Effector CD4-positive, alpha-beta T cell (primary cell): ENCODE measurements at places on chromosomes 7 and 10.

- no peak for DNase-seq
Observed at GRCh38 chr7:93509303-93509702, 65.2 kb downstream of the CALCR start.

DNA sequence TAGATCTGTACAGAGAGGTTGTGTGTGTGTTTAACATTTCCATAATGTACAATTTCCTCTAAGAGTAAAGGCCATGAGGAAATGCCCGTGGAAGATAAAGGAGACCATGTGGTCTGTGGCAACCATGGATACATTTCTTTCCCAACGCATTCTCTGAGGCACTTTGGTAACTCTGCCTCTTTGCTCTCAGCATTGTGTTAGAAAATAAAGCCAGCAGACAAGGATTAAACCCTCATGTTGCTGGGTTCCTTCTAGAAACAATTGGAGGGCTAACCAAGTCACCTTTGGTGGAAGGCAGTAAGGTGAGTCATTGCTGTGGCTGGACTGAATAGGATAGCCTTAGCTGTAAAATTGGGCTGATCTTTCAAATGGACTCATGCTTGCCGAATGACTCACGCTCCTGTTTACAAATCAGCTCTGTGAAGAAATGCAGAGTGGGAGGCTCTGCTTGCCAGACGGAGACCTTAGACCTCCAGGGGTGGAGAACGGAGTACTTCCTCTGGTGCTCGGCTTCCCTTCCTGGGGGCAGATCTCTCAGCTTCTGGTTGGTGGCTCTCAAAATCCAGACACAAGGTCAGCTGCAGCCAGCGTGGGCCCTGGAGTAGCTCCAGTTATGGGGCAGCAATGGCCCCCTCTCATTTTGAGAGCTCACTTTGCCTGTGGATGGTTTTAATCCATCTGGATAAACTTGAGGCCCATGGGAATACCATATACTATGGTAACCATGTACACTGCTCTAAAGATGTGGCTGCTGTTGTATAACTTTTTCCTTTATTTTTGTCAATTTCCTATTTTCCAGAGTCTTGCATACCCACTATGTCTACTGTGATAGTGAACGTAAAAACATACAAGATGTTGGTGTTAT, 137.3 kb downstream of the TCF7L2 start:
- no peak for DNase-seq

DNA sequence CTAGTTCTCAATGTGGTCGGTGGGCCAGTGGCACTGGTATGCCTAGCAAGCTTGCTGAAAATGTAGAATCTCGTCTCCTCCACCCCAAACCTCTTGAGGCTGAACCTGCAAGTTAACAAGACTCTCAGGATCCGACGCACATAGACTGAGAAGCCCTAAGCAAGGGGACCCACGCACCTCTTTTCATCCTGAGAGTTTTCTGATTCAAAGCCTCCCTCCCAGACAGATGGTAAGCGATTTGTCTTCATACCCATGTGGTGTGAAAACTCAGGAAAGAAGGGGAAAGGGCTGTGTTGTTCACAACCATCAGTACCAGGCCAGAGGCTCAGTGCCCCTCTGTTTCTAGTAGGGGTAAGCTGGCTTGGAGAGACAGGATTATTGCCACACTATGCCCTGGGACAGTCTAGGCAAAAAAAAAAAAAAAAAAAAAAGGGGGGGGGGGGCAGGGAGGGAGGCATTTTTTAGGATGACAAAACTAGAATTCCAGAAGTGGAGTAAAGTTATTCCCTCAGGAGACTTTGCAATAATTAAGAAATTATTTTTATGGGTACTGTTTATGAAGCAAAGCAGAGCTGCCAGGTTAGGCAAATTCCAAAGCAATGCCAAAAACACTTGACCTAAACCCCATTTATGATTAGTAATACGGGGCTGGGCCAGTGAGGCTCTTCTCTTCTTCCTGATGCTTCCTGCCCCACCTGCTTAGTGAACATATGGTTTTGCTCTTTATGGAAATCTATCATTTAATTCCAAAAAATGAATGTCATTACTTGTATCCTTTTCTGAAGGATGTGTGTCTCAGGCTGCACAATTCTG, 117.6 kb upstream of the PDLIM1 start:
- DNase-seq: no peak

DNA sequence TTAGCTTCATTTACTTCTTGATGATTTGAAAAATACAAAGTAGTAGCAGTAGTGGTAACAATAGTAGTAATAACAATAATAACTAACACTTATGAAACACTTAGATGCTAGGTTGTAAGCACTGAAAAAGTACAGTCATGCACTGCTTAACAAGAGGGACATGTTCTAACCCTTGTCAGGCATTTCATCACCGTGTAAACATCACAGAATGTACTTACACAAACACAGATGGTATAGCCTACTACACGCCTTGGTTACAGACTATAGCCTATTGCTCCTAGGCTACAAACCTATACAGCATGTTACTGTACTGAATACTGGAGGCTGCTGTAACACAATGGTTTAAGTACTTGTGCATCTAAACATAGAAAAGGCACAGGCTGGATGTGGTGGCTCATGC, 60.6 kb downstream of the PUS7 start:
- DNase-seq: no peak

GRCh38 chr10:124731551-124731950, 12.6 kb downstream of the FAM53B start:
- no peak for DNase-seq

GRCh38 chr7:134040988-134041387, 86.2 kb upstream of the LRGUK start:
- no peak for DNase-seq

GRCh38 chr10:58351616-58352578, 17.1 kb downstream of the UBE2D1 start:
- no peak for DNase-seq

DNA sequence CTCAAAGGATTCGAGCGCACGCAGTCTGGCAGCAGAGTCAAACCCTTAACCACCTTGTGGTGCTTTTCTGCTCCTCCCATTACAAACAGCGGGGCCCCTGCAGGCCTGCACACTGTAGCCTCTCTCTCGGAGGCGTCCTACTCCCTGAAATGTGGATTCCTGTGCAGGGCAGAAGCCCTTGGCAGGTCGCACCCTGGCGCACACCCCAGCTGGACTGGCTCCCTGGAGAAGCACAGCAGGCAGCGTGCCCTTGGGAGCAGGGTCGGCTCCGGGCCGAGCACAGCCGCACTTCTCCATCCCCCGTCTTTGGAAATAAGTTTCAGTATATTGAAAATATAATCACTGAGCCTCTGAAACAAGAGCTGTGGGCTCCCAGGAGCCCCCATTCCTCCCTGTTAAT, 144.1 kb downstream of the C10orf105 start:
- no peak for DNase-seq
